ENCODE measurements at places on chromosomes 7 and 10. TPM values are rescaled to one million over a fixed set of nuclear protein-coding genes. Genes with fewer than 3 reads are reported as not detected.

DNA sequence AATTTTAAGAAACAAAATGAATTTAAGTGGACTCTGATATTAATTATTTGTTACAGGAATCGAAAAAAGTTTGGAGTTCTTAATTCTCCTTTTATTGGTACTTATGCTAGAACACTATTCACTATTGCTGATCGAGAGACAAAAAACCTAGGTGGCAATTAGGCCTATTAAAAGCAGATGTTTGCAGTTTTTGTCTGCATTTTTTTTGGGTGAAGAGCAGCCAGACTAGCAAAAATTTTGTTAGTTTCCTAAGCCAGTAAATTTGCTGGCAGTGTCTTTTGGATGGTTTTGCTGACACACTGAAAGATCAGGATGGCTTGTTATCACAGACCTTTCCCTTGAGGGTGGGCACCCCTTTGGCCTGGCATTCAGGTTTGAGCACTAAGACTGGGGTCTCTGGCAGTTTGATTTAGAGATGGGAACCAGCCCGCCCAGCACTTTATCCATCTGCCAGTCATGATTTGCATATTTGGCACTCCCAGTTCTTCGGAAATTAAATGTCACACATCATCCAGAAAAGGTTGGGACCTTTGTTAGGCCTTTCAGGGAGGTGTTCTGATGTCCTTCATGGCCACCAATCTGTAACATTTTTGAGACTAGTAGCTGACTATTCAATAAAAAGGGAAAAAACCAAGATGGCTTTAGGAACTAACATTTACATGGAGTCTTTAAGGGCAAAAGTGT, 57.3 kb downstream of the INPP5F start:
- no peak for DNase-seq

GRCh38 chr10:86172301-86172700, 194.3 kb downstream of the GRID1 start:
- no peak for DNase-seq

The CDC14C gene
- not detected for total RNA-seq

- no peak for DNase-seq
These were observed 20.9 kb upstream of the MTPN start for GRCh38 chr7:135998081-135998480.

The ASAH2 gene
- 6.1 TPM for total RNA-seq

GRCh38 chr10:24707445-24707844, 16.2 kb downstream of the ARHGAP21 start:
- no peak for DNase-seq

- DNase-seq, result no peak
These were observed 23.6 kb downstream of the GNA12 start for GRCh38 chr7:2820508-2820934.

- DNase-seq, result no peak
These were observed 100.3 kb downstream of the CTBP2 start for GRCh38 chr10:125060026-125060425.

DNA sequence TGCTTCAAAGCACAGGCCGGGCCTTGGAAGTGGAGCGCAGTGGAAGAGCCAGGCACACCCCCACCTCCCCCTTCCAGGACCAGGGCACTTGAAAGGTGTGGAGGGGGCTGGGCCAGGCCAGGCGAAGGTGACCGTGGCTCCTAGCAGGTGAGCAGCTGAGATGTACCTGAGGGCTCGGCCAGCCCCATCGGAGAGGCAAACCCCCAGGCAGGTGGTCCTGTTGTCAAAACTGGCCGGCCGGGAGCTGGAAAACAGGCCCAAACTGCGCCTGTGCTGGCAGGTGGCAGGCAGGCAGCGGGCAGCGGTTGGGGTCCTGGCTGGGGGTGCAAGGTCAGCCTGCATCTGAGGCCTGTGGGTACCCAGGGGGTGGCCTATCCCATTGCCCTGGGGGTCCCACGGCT, 96.4 kb upstream of the DNAAF5 start:
- DNase-seq, result no peak

The AKR1D1 gene
- not detected for total RNA-seq

GRCh38 chr7:25594728-25595127, 366.4 kb upstream of the NPVF start:
- no peak for DNase-seq

DNA sequence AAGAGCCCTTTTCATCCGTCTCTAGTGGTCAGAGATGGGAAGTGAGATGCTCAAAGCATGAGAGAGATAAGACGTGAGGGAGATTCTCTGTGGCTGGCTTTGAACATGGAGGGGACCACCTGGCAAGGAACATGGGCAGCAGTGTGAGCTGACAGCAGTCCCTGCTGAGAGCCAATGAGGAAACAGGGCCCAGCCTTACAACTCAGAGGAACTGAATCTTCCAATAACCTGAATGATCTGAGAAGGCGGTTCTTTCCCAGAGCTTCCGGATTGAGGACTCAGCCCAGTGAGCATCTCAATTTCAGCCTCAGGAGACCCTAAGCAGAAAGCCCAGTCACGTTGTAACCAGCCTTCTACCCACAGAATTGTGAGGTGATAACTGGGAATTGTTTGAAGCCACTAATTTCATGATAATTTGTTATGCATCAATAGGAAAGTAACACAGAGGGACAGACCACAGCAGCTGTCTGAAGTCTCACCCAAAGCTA, 33.9 kb upstream of the IKZF1 start:
- DNase-seq, result no peak

All from natural killer cell treated with Interleukin-12 subunit alpha and Interleukin-12 subunit beta and Interleukin-15 and Interleukin-18, amount 100 ng/mL, for 72 hours (primary cell).